ENCODE measurements at places on chromosomes 12 and 14. TPM values are rescaled to one million over a fixed set of nuclear protein-coding genes. Genes with fewer than 3 reads are reported as not detected.
A peak's percentile ranks its signal among the peaks of the same experiment; 100 is the strongest.

GRCh38 chr12:108214486-108214885 is 85.4 kb downstream of the WSCD2 start:
- DNase-seq: no peak

DNA sequence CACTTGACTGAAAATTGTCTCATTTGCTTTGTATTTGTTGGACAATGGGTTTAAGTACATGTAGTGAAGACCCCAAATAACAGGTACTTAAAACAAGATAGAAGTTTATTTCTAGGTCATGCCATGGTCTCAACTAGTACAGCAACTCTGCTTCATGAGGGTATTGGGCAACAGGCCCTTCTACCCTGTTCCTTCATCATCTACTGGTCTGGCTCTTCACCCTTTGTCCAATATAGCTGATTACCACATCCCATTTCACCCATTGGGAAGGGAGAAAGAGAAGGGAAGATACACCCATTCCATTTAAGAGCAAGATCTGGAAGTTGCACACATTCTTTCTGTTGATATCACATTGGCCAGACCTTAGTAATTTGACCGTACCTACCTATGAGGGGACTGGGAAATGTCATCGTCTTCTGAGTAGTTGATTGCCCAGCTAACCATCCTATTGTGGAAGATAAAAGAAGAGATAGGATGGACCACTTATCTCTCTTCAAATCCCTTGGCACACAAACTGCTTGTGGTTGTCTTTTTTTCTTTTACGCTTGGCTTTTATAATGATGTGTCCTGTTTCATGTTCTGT is 104.6 kb downstream of the DIP2B start:
- no peak for DNase-seq

- peak; percentile 58 for DNase-seq
Observed at GRCh38 chr14:76771437-76771980, 10.2 kb downstream of the VASH1 start.

The SLC25A47 gene
- not detected for total RNA-seq

DNA sequence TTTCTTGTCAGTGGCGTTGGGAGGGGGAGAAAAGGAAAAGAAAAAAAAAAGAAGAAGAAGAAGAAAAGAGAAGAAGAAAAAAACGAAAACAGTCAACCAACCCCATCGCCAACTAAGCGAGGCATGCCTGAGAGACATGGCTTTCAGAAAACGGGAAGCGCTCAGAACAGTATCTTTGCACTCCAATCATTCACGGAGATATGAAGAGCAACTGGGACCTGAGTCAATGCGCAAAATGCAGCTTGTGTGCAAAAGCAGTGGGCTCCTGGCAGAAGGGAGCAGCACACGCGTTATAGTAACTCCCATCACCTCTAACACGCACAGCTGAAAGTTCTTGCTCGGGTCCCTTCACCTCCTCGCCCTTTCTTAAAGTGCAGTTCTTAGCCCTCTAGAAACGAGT is 1.9 kb downstream of the ASCL1 start:
- no peak for DNase-seq

The CATSPERB gene
- total RNA-seq: 2.3 TPM

- no peak for DNase-seq
Observed at GRCh38 chr12:95411466-95411865, 62.5 kb upstream of the METAP2 start.

DNA sequence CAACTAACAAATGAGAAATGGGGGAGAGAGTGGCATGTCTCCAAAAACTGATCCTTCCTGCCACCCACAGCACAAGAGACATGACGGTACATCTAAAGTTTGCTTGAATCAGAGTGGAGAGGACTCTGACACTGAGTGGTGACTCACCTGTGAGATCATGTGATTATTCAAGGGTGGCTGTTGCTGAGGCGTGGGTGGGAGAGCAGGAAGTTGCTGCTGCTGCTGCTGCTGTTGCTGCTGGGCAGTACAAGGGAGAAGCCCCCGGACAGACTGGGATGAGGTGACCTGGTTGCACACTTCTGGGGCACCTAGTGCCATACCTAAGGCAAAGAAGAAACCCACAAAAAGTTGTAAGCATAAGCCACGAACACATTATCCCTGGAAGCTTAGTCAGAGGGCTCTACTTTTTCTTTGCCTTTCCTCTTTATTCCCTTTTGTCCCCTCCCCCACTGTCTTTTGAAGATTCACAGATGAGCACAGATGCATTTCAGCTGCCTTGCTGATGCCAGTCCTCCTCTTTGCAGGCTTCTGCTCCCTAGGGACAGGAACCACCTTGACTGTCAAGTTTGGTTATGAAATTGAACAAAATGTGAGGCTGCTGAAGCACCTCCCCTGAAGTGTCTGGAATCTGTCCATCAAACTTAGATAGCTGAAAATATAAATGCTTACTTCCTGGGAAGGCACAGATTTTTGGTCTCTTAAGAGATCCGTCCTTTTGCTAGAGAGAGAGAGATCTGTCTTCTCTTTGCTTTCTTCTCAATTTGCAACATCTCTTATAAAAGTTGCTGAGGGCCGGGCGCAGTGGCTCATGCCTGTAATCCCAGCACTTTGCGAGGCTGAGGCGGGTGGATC is 29.4 kb upstream of the STAC3 start:
- DNase-seq: peak; percentile 86

GRCh38 chr12:55974308-55974730 is 441 bp downstream of the RAB5B start:
- no peak for DNase-seq

The IGFBP6 gene
- 39.6 TPM for total RNA-seq

- peak; percentile 64 for DNase-seq
Observed at GRCh38 chr14:105588236-105588860, 62.0 kb downstream of the TMEM121 start.

GRCh38 chr14:99586761-99587459 is 17.1 kb downstream of the CCDC85C start:
- DNase-seq: no peak

GRCh38 chr12:2640709-2641108 is 154.1 kb upstream of the FKBP4 start:
- peak; percentile 59 for DNase-seq

The ATXN3 gene
- total RNA-seq: 49.0 TPM

GRCh38 chr12:71795901-71796300 is 41.2 kb downstream of the RAB21 start:
- no peak for DNase-seq

- DNase-seq: no peak
Observed at GRCh38 chr12:12460935-12461922, 101.4 kb downstream of the DUSP16 start.

DNA sequence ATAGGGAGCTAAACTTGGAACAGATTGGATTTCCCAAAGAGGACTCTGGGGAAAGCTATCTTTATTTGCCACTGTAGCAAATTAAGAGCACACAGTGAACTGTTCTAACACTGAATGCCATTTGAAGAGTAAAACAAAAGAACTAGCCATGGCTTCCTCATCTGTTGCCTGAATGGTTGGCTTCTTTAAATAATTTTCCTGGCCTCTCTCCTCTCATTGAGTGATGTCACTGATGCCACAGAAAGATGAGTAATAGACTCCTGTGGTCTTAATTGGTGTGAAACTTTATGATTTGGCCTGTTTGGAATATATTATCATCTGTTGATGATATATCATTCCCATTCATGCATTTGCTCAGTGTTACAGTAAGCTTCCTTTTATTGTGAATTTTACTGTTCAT is 42.5 kb downstream of the WDR20 start:
- no peak for DNase-seq

DNA sequence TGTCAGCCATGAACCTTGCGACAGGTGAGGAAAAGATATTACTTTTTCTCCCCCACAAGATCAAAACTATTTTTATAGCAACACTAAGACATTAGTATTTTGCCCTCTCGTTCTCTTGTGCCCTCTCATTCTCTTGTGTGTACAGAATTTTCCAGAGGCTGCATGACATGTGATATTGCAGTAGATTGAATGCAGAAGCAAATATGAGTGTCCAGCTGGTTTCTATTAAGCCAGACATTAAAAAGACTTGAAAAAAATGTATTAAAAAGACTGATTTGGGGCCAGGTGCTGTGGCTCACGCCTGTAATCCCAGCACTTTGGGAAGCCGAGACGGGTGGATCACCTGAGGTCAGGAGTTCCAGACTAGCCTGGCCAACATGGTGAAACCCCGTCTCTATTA is 63.7 kb upstream of the ZFP36L1 start:
- no peak for DNase-seq

- no peak for DNase-seq
Observed at GRCh38 chr14:42683707-42684106, 1077.0 kb downstream of the LRFN5 start.

The POLE2 gene
- 1.8 TPM for total RNA-seq

Data from spleen (tissue), 13 donors.